GM12878 (cell line): ENCODE measurements at places on chromosomes 11 and 22. TPM values are rescaled to one million over a fixed set of nuclear protein-coding genes. Genes with fewer than 3 reads are reported as not detected.

GRCh38 chr11:121522043-121522941 is 69.5 kb upstream of the SORL1-AS1 start:
- no peak for DNase-seq

- DNase-seq = no peak
These were observed 12.5 kb downstream of the PDGFB start for GRCh38 chr22:39232246-39232645.

GRCh38 chr11:80255021-80255420 is 814.2 kb upstream of the TENM4 start:
- DNase-seq = no peak

DNA sequence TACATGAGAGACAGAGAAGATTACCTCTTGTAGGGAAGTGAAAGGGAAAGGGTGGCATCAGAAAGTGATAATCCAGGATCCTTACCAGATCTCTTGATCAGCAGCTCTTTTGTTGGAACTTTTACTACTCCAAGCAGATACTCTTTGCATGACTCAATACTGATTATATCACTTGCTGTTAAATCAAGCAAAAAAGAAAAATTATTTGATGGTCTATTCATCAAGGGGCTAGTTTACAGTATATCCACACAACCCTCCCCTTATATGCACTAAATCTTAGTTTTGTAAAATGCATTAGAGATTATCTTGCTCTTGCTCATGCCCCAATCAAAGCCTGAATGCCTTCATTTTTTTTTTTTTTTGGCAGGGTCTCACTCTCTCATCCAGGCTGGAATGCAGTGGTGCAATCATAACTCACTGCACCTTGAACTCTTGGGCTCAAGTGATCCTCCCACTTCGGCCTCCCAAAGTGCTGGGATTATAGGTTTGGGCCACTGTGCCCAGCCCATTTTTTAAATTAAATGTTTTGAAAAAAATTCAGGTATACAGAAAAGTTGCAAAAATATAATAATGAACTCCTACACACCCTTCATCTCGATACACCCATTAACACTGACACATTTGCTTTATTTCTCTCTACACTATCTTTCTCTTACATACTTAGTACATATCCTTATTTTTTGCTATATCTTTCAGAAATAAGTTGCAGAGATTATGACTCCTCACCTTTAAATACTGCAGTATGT is 76.1 kb upstream of the UCP3 start:
- no peak for DNase-seq

GRCh38 chr11:96179905-96180304 is 163.1 kb downstream of the MAML2 start:
- DNase-seq = no peak

GRCh38 chr22:37162221-37163095 is 12.7 kb upstream of the IL2RB start:
- peak; percentile 98 for DNase-seq

GRCh38 chr11:21179770-21180169 is 510.4 kb downstream of the NELL1 start:
- no peak for DNase-seq

GRCh38 chr22:49476176-49476575 is 351.5 kb downstream of the BRD1 start:
- no peak for DNase-seq

- DNase-seq = no peak
These were observed 406.8 kb downstream of the ETS1 start for GRCh38 chr11:128180441-128181087.

GRCh38 chr11:95282291-95282751 is 51.3 kb upstream of the SESN3 start:
- DNase-seq = no peak

- DNase-seq = no peak
These were observed 63.6 kb downstream of the MAPK1 start for GRCh38 chr22:21803811-21804249.

DNA sequence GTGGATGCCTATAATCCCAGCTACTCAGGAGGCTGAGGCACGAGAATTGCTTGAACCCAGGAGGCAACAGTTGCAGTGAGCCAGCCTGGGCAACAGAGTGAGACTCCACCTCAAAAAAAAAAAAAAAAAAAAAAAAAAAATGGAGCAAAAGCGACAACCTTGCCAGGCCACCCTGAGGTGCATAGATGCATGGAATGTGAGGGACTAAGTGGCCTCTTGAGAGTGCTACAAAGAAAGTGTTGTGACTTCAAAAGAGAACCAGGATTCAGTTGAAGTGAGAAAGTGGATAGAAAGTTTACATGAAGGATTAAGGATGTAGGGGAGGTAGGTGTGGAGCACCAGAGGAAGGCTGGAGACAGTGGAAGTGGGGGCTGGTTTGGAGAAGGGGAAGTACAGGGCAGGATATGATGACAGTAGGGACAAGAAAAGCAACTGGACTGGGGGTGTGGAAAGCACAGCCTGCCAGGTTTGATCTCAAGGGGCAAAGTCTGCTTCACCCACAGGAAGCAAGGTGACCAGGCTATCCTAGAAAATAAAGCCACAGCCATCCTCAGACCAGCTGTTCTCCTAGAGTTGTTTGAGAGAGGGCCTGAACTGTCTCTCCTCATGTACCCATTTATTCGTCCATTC is 36.0 kb upstream of the OLFML1 start:
- DNase-seq = no peak

- DNase-seq = no peak
These were observed 1.9 kb upstream of the KDM2A start for GRCh38 chr11:67117176-67117575.

DNA sequence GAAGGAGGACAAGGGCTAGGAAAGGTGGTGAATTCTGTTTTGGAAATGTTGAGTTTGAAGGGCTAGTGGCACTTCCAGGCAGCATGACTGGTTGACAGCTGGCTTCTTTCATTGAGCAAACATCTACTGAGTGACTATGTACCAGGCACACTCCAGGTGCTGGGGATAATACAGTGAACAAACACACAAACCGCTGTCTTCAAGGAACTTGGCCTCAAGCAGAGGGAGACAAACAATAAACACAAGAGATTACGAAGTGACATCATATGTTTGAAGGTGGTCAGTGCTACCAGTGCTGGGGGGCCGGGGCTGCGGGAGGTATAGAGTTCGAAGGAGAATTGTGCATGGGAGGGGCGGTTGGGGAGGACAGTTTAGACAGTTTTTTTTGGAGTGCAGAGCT is 197.0 kb upstream of the SORL1-AS1 start:
- no peak for DNase-seq

DNA sequence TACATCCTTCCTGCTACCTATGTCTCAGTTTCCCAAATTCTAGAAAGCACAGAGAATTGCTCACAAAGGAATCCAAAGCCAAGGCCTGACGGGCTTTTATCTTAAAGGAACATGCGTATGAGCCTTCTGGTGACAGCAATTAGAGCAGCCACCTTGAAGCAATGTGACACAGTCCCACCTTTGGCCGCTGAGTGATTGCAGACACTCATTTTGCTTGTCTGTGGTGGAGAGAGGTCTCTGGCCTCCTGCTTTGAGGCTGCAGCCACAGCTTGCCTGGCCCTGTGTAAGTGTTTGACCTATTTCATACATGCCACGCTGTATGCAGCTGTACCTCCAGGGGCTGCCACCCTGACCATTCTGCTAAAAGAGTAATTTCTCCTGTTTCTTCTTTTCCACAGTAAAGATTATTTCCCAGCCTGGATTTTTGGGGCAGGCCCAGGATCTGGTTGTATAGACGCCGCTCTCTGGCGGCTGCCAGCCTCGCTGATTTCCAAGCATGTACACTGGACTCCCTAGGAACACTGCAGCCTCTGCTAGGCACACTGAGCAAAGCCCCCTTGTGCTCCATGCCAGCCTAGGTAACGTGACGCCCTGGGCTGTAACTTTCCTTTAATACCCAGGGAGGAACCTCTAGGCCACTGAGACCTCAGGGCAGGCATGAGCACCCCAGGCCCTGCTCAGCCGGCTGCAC is 1.1 kb upstream of the TMA7B start:
- DNase-seq = no peak

DNA sequence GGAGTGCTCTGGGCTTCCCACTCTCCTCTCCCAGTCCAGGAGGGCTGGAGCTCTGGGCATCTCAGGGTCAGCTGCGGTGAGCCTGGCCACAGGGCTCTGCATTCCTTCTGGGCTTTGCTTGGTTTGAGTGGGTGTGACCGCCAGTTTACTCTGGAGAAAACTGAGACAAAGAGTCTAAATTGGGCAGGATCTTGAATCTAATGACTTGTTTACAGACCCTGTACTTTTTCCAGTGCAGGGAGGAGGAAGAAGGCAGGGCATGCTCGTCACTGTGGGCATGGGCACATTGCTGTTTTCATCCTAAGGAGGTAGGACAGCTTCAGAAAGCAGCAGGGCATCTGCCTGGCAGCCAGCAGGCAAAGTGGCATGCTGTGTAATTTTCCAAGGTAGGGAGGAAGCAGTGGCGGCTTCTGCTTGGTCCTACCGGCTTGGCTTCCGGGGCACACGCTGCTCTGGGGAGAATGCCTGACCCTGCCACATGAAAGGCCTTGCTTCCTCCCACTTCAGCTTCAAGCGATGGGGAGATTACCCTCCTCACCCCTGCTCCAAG is 22.9 kb downstream of the FLI1 start:
- no peak for DNase-seq

DNA sequence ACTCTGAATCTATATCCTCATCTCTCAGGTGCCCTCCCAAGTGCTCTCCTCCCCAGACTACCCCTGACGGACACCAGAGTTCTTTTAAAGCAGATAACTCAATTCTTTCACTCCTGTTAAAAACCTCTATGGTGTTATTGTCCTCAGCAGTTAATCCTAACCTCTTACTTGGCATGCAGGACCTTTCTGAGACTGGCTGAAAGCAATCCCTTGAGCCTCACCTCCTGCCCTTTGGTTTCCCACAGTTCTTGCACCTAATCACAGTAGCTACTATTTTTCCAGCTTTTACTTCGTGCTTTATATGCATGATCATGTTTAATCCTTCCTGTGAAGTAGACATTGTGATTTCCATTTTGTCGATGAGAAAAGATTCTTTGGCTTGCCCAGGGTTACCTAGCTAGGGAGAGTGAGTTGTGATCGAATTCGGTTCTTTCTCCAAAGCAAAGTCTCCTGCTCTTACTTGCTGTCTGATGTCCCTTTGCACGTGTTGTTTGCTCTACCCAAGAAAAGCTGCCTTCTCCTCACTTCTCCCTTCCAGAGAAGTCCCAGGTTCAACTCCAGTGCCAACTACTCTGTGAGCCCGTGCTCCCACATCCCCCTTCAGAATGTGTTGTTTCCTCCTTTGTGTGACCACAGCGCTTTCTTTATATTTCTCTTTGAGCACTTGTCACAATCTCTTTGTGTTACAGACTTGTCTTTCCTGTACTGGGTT is 2.1 kb downstream of the UBE2L3 start:
- DNase-seq = no peak

- no peak for DNase-seq
These were observed 429.4 kb upstream of the B3GAT1 start for GRCh38 chr11:134841411-134841810.

- DNase-seq = no peak
These were observed 157.4 kb downstream of the COMMD9 start for GRCh38 chr11:36131721-36132397.

- DNase-seq = no peak
These were observed 46.0 kb upstream of the KLHL35 start for GRCh38 chr11:75478783-75479596.

DNA sequence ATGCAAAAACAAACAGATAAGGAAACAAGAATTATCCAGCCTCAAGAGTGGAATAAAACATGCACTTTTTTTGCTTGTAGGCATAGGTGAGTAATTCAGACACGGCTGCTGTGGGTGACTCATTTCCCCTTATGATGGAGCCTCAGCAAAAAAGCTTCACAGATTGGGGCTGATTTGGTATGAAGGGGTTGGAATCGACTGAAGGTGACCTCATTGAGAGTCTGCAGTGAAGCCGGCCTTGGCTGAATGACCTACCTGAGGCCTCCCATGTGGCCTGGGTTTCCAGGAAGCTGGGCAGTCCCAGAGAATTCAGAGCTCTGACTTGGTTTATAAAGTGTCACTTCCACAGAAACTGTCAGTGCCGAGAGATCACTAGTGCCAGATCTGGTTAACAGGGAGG is 34.2 kb upstream of the VPREB1 start:
- no peak for DNase-seq

DNA sequence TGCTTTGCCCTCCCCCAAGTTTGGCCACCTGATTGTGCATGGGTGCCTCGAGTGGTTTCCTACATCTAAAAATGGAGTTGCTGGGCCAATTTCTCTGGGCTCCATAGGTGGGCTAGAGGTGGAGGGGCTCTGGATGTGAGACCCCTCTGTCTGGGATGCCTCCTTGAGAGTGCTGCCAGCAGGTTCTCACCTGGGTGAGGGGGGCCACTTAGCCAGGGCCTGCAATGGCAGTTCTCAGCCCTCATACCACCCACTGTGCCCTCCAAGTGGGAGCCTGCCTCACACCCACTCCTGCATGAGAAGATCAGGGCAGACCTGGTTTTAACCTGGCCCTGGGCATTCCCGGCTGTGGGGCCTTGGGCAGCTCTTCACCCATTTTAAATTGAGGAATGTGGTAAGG is 83.9 kb downstream of the CABIN1 start:
- no peak for DNase-seq

GRCh38 chr11:14636119-14636518 is 7.5 kb upstream of the PDE3B start:
- no peak for DNase-seq

- no peak for DNase-seq
These were observed 1.1 kb upstream of the OR51D1 start for GRCh38 chr11:4636136-4636535.

GRCh38 chr11:67482275-67482826 is 475 bp upstream of the AIP start:
- DNase-seq = no peak

- DNase-seq = no peak
These were observed 51.1 kb upstream of the BLID start for GRCh38 chr11:122167100-122167499.

DNA sequence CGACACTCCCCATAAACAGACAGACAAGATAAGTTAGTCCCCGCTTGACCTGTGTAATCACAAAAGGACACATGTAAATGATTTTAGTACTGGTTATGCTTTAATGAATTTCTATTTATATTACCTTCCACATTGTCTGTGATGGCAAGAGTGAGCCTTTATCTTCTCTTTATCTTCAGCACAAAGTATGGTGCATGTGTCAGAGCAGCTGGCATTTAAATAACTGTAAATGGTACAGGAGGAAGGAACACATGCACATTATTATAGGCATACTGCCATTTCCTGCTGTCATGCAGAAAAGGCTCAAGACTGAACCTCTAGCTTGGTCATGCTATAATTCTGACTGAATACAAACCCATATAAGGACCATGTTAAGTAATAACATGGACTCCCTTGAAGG is 1342.7 kb upstream of the TENM4 start:
- DNase-seq = no peak

GRCh38 chr22:48528221-48528915 is 1299.3 kb downstream of the BRD1 start:
- DNase-seq = no peak

- no peak for DNase-seq
These were observed 113.5 kb downstream of the SLC1A2 start for GRCh38 chr11:35305670-35306382.

UPK3A gene
- polyA plus RNA-seq = not detected in 2 replicates

APOA4 gene
- not detected in 2 replicates for polyA plus RNA-seq

TMX2 gene
- polyA plus RNA-seq = 124 and 125 TPM in 2 replicates

MMP7 gene
- 0.68 TPM in 1 of 2 replicates, not detected in the other for polyA plus RNA-seq

UBQLN3 gene
- not detected in 2 replicates for polyA plus RNA-seq

PATE4 gene
- not detected in 2 replicates for polyA plus RNA-seq

BARX2 gene
- not detected in 2 replicates for polyA plus RNA-seq

MB gene
- polyA plus RNA-seq = not detected in 2 replicates

SPON1 gene
- polyA plus RNA-seq = 0.27 and 0.47 TPM in 2 replicates

TOB2 gene
- polyA plus RNA-seq = 17.6 and 19.6 TPM in 2 replicates

P2RY6 gene
- polyA plus RNA-seq = 0.24 and 0.36 TPM in 2 replicates

OOSP2 gene
- not detected in 2 replicates for polyA plus RNA-seq

OR10W1 gene
- not detected in 2 replicates for polyA plus RNA-seq

NDUFA6 gene
- polyA plus RNA-seq = 320 and 333 TPM in 2 replicates

NF2 gene
- polyA plus RNA-seq = 19.9 and 24.8 TPM in 2 replicates

MPPED2 gene
- polyA plus RNA-seq = not detected in 2 replicates
